ENCODE measurements at places on chromosomes 12 and 14. TPM values are rescaled to one million over a fixed set of nuclear protein-coding genes. Genes with fewer than 3 reads are reported as not detected.

GPR65 gene
- polyA plus RNA-seq, result 0.91 TPM

OVCH1 gene
- polyA plus RNA-seq, result not detected

GZMB gene
- polyA plus RNA-seq, result 2.2 TPM

NR4A1 gene
- 69.9 TPM for polyA plus RNA-seq

RAB35 gene
- 35.5 TPM for polyA plus RNA-seq

DAAM1 gene
- polyA plus RNA-seq, result 60.1 TPM

OR6C74 gene
- not detected for polyA plus RNA-seq

GPD1 gene
- polyA plus RNA-seq, result 1.6 TPM

TC2N gene
- polyA plus RNA-seq, result 30.5 TPM

WSCD2 gene
- polyA plus RNA-seq, result 0.33 TPM

TEP1 gene
- polyA plus RNA-seq, result 20.8 TPM
